ENCODE measurements at places on chromosomes 5 and 9. TPM values are rescaled to one million over a fixed set of nuclear protein-coding genes. Genes with fewer than 3 reads are reported as not detected.

DNA sequence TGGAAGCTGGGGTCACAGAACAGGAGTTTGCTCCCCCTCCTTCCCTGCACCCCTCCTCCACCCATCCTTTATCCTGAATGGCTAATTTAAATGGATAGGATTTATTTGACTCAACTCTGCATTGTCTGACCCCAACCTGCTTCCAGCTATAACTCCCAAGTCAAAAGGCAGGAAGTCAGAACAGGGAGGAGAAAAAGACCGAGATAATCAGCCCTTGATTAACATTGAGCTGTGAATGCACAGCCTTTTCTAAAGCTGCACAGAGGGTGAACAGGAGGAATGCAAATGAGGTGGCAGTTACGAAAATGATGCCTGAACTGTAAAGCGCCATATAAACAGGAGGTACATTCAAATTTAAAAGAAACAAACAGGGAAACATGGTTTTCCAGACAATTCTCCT, 152.8 kb downstream of the SPOCK1 start:
- no peak for DNase-seq

DNA sequence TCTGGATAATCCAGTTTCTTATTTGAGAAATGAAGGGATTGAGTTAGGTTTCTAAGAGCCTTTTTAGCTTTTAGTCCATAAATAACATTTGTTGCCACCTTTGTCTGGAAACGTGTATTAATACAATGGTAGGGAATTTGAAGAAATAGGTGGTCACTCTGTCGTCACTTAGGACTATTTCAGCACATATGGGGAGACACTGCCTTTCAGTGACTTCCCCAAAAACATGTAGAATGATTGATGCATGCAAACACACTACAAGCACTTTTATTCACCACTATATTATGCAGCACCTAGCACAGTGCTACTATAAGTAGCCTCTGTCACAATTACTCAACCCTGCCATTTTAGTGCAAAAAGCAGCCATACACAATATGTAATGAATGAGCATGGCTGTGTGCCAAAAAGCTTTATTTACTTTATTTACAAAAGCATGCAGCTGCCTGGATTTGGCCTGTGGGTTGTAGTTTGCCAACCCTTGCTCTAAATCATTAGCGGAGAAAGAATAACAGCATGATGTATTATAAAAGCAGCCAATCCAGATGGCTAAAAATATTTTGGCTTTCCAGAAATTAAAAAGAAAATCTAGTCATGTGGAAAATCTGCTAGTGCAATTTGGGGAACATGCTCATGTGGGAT, 154.2 kb upstream of the HMHB1 start:
- no peak for DNase-seq

Gene SNX24
- polyA plus RNA-seq: 11.6 TPM

GRCh38 chr9:97559111-97559514, 57.6 kb downstream of the TMOD1 start:
- no peak for DNase-seq

- no peak for DNase-seq
Measured at GRCh38 chr9:126844085-126844484, 16.4 kb upstream of the ZBTB34 start.

- DNase-seq: no peak
Measured at GRCh38 chr5:56025151-56025885, 30.6 kb upstream of the IL6ST start.

DNA sequence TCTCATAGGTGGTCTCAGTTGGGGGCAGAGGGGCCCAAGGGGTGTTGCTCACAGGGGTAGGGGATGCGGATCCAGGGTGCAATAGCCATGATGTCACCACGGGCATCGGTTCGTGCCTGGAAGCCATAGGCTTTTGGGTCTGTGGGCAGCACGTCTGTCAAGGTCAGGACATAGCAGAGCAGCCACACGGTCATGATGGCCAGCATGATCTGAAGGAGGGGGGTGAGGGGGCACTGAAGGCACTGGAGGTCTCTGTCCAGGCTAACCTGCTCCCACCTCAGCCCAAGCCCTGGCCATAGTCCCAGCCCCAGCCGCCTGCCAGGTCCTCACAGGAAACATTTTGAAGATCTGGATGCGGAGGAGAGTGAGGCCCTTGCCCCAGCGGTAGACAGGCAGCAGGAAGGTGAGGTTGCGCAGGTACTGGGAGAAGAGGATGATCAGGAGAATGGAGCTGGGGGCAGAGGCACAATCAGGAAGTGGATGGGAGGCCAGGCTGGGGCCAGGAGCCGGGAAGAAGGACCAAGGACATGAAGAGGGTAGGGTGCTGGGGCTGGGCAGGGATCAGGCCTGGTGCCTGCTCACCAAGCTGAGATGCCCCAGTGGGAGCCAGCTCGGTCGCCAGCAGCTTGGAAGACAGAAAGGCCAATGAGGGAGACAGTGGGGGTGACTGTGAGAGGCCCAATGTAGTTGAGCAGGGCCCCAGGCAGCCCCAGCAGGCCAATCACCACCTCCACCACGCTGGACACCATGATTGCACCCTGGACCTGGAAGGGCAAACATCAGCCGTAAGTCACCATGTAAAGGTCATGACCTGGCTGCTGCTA, 3.3 kb downstream of the SLC23A1 start:
- DNase-seq: no peak

DNA sequence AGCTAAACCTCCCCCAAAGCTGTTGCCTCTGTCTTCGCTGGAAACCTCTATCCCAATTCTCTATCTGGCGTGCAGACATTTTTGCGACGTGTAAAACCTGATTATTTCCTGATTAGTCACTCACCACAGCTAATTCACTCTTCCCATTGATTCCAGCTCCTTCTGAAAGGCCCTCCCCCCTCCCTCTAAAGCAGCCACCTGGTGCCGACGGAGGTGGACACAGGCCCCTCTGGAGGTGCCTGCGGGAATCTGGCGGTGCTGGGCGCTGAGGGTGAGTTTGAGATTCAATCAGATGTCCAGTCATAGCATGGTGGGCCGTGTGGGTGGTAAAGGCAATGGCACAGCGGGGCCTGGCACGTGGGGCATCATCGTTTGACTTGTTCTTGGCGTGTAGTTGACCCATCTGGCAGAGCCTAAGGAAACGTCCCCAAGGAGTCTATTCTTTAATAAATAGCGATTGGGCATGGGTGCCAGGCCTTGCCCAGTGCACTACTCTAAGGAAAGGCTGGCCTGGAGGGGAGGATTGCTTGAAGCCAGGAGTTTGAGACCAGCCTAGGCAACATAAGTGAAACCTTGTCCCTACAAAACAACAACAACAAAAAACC, 271.1 kb upstream of the MVB12B start:
- DNase-seq: no peak

DNA sequence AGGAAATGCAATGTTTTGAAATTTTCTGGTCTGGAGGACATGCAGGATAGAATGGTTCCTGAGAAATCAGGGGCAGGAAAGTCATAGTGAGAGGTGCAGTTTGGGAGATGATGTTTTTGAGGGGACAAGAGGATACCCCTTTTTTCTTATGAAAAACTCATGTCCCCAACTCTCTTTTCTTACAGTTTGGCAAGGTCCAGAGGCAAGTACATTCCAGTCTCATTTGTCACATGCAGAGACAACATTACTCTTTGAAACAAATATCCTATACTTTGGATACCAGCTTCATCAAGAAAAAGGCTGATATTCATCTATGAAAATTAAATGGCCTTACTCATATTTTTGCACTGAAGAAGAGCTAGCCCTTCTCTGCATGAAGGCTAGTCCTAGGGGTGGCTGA, 48.2 kb downstream of the EQTN start:
- DNase-seq: no peak

- no peak for DNase-seq
Measured at GRCh38 chr9:125821078-125821477, 73.9 kb downstream of the PBX3 start.

DNA sequence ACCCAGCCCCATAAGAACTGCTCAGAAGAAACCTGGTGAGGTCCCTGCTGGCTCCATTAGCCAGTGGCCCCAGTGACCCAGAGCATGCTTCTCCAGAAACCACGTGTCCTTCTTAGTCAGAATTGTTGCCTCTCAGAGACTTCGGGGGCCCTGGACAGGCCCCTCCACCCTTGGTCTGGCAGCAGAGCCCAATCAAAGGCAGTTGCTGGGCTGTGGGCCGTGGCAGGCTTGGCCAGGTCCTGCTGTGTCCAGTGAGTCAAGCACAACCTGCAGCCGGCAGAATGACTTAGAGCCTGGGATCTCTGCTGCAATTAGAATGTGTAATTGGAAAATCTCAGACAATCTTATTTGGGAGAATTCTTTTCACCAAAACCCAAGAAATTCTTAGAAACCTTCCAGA, 502.0 kb upstream of the KLF4 start:
- DNase-seq: no peak

Gene MCIDAS
- 1.1 TPM for polyA plus RNA-seq

- no peak for DNase-seq
Measured at GRCh38 chr9:29816954-29817703, 2243.8 kb upstream of the C9orf72 start.

Gene TIMD4
- polyA plus RNA-seq: 0.38 TPM

DNA sequence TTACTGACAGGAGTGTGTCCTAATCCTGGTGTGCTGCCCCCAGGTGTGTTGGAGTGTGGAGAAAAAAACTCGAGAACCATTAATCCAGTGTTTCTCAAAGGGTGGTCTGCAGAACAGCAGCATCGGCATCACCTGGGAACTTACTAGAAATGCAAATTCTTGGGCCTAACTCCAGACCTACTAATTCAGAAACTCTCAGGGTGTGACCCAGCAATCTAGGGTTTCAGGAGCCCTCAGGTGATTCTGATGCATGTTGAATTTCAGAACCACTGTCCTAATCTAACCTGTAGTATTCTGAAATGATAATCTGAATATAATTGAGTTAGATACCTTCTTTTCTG, 30.0 kb upstream of the IL6ST start:
- DNase-seq: no peak

Gene LMAN2
- 135 TPM for polyA plus RNA-seq

DNA sequence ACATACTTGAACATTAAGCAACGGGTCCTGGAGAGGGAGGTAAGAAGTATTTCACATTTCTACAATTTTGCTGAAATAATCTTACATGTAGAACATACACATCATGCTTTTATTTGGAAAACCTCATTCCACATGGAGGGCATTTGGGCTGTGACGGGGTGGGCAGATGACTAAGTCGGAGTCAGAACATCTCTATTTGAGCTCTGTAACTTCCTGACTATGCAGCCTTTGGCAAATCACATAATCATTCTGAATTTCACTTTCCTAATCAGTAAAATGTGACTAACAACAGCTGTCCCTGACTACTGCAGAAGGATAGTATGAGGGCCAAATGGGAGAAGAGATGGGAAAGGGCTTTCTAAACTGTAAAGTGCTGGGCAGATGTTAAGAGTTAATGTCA, 17.1 kb upstream of the IL6ST start:
- DNase-seq: no peak

Gene SV2C
- 0.29 TPM for polyA plus RNA-seq

DNA sequence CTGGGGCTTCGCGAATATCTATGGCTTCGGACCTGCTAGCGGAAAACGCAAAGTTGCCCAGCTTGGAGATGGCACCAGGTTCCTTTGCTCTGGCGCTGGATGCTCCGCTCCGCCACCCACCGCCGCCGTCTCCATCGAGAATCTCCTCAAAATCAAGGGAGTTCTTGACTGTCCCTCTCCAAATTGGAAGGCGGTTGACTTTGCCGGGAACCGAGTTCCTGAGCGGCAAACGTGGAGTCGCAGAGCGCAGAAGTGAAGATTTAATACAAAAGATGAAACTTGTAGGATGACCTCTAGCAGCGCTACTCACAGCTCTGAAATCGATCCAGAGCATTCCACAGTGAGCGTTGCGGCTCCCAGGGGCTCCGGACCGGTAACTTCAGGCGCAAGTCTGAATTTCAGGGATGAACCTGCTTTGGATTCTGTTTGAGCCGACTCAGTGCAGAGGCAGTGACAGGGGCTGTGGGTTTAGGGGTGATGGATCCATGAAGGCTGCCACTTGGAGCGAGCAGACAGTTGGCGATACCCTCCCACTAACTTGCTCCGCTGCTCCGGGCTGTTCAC, 1641.5 kb upstream of the C9orf72 start:
- no peak for DNase-seq

DNA sequence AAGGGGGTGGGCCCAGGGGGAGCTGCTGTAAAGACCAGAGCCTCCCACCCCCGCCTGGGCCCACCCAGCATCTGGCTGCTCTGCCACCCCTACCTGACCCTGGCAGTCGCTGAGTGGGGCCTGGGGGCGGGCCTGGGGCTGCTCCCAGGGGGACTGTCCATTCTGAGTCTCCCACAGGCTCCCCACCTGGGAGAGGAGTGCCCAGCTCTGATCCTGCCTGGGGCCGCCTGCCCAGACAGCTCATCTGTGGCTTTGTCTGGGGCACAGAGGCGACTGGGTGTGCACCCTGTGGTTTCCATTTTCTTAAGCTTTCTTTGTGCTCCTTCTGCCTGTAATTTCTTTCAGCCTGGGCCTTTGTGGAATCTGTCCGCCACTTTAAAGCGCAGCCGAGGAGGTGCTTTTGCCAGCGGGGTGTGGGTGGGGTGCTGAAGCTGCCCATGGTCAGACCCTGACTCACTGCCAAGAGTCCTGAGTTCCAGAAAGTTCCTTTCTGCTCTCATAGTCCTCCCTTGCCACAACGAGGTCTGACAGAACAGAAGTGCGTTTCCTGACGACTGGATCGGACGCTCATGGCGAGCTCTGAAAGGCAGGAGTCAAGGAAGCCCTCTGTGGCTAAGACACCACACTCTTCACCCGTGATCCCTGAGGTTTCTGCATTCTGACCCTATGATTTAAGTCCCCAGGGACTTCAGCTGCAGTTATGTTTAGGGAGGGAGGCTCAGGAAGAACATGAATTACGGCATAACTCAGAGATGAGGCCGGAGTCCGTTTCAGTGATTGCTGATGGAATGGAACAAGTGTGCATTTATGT, 225.0 kb downstream of the FANCC start:
- no peak for DNase-seq

DNA sequence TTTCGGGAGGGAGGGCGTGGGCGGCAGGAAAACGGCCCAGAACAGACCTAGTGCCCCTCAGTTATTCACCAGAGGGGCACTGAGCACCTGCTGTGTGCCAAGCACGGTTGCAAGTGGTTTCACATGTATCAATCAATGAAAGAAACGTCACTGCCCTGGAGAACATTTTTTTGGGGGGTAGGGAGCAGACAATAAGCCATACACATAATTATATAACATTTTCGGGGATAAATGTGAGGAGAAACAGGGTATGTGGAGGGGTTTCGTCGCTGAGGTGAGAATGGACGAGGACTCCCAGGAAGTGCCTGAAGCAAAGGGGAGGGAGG, 444 bp upstream of the ZNF354A start:
- no peak for DNase-seq

- no peak for DNase-seq
Measured at GRCh38 chr9:105832096-105832710, 137.9 kb downstream of the TMEM38B start.

DNA sequence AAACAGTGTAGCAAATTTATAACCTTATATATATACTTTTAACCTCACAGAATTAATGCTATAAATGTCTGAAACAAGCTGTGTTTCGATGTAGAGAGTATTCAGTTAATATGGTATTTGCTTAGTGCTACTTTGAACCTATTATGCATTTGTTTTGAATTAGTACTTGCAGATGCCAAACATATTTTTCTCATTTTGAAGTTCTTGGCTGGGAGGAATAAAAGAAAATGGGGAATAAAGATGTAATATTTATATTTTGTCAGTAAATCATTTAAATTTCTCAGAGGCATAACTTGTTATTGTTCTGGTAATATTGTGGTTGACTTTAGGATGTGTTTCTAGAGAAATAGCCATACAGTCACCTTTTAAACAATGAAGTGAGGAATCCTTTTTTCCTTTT, 175.9 kb upstream of the IZUMO3 start:
- DNase-seq: no peak

Gene NFIB
- polyA plus RNA-seq: 26.1 TPM

Data from left renal pelvis (tissue), 4 donors.